ENCODE measurements at places on chromosomes 7 and 10. TPM values are rescaled to one million over a fixed set of nuclear protein-coding genes. Genes with fewer than 3 reads are reported as not detected.

GRCh38 chr7:138079137-138079536 is 2.9 kb downstream of the AKR1D1 start:
- DNase-seq: no peak

DNA sequence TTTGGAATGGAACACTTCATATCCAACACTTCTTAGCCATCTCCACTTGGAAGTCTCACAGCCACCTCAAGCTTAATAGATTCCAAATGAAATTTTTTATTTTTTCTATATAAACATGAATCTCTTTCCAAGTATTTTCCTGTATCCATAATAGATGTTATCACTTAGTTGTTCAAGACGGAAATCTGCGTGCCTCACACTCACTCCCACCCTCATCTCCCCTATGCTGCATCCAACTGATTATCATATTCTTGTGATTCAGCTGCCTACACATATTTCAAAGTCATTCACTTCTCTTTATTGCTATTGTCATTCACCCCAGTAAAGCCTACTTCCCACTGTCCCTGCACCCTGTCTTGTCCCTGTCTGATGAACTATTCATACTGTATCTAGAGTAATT is 70.2 kb upstream of the MKX start:
- DNase-seq: no peak

DNA sequence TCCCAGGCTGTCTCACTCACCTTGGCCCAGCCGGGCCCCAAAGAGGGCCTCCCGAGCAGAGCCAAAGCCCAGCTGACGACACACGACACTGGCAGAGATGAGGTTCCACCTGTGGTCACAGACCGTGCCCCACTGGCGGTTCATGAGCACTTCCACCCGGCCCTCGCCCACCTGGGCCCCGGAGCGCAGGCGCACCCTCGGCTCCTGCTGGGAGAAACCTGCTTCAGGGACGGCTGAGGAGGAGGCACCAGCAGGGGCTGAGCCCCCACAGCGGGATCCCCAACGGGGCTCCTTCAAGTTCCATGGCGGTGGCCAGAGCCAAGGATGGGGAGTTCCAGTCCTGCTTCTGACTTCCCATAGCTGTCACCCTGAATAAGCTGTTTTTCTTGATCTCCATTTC is 10.0 kb downstream of the LOXL4 start:
- DNase-seq: no peak

The BAMBI gene
- total RNA-seq: 41.9 TPM

The RPP30 gene
- 40.3 TPM for total RNA-seq

Measured in breast epithelium (tissue), 4 donors.